ENCODE measurements at places on chromosomes 5 and 9.

GRCh38 chr9:127050152-127050551 is 72.3 kb downstream of the ANGPTL2 start:
- DNase-seq: no peak

GRCh38 chr5:177382423-177383029 is 1.7 kb upstream of the SLC34A1 start:
- DNase-seq: no peak

DNA sequence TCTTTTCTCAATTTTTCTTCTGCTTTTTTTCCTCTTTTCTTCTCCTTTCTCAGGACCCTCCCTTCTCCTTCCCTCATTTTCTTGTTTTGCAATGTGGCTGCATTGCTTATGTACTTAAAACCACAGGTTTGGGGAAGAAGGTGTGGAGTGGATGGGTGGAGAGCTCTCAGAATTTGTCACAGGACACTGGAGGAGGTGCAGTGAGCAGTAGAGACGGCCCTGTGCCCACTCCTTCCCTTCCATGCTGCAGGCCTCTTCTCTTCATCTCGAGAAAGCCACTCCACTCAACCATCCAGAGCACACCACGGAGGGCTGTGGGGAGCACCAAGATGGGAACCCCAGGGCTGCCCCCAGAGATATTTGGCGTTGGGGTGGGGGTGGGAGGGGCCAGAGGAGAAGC is 92.3 kb downstream of the FSTL4 start:
- DNase-seq: no peak

DNA sequence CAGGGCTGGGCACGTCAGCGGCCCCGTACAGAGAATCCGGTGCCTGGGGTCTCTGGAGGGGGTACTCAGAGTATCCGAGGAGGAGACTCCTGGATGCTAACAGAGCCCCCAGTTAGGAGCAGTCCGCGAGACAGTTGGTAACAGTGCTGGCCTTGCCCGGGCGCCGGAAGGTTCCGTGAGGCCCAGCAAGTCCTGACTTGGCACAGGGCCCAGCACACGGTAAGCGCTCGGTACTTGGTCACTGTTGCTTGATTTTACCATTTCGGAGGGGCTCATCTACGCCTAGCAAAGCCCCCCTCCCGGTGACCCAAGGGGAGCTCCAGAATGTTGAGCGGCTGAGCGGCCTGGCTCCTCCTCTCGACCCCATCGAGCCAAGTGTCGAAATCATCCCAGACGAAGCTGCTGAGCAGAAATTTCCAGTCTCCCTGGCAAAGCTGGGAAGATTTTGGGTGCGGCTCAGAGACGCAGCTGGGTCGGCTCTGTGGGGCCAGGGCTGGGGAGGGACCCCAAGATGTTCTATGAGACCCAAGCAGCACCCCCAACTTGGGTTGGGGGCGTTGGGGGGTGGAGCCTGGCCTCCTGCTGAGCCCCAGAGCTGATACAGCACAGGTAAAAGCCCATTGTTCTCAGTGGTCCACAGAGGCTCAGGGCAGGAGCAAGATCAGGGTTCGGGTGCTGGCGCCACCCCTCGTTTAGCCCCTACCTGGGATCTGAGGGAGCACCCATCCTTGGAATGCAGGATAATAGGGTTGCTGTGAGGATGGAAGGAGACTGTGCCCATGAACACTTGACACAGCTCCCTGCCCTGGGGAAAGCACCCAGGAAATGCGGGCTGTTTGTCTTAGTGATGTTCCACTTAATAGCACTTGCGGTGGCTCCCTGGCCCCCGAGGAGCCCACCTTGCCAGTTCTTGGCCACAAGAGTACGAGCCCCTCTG is 137.2 kb downstream of the C9orf50 start:
- DNase-seq: no peak

DNA sequence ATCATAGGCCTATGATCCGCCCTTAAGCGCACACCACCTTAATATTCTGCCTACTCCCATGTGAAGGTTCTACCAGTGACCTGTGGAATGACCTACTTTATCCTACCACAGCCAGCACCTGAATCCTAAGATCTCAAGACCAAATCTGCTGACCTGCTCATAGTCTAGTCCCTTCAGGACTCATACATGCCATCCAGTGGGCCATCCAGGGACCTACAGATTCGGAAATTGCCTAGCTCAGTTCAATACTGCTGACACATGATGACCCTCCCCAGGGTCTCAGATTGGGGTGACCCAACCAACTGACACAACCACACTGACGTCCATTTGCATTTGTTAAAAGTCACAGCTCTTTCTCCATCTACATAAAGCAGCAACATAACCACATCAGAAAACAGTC is 443.8 kb upstream of the ST8SIA4 start:
- DNase-seq: no peak

DNA sequence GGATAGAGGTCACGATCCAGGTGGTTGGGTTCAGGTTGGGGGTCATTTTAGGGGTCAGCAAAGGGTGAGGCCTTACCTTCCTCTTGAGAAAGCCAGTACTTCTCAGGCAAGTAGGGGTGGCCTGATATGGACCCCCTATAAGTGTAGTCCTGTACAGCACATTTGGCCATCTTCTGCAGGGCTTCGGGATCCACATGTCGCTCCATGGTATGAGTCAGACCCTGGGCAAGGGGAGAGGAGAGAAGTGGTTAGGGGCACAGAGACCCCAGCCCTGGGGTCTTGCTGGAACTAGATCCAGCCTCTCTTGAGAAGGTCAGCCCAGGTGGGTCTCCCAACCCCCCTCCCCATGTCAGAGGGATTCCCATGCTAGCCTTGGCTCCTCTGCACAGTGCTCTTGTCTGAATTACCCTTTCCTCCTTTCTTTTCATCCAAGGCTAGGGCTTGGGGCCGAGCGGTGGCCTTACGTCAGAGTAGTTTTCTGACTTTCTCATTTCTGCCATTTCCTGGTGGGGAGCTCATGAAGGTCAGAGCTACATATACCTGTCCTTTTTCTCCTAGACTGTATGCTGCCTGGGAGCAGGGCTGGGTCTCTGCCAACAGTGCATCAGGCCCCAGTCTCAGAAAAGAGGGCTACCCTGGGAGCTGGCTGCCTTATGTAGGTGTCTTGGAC is 9.0 kb upstream of the MYORG start:
- no peak for DNase-seq

DNA sequence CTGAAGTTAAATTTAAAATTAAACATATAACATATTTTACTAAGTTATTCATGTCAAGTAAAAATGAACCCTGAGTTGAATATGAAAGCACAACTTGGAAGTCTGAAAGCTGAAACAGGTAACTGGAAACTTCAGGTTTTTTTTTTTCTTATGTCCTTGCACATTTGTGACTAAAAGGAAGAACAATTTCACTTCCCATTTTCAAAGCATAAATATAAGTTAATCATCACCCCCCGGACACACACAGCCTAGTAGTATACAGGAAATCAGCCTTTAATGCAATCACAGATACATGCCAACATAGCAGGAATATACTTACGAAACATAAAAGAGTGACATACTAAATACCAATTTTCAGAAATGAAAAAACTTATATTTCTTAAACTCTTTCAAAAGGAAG is 225.9 kb downstream of the RFX3 start:
- DNase-seq: no peak

DNA sequence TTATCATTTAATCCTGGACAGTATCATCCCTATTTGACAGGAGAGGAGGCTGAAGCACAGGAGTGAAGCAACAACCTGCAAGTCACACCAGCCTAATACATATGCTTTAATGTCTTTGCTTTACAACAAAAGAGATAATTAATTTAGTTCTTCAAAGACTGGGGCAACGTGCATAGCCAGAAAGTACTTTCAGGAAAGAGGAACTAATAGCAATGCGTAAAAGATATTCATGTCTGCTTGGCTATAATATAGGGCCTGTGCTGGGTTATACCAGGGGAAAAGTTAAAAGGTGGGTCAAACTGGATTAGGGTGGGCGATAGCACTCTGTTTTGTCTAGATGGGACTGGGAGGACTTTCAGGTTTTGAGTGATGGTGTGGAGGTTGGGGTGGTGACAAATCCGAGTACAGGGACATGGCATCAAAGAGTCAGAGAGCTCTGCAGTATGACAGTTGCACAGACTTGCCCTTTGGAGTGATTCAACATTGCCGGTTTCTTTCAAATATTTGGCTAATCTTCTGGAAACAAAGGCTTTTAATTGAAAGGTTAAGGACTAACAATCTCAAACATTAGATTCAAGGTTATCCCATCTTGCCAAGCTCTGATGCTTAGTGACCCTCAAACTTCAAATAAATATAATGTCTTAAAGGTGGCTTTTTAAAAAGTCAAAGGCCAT is 11.9 kb downstream of the DAB2 start:
- no peak for DNase-seq

DNA sequence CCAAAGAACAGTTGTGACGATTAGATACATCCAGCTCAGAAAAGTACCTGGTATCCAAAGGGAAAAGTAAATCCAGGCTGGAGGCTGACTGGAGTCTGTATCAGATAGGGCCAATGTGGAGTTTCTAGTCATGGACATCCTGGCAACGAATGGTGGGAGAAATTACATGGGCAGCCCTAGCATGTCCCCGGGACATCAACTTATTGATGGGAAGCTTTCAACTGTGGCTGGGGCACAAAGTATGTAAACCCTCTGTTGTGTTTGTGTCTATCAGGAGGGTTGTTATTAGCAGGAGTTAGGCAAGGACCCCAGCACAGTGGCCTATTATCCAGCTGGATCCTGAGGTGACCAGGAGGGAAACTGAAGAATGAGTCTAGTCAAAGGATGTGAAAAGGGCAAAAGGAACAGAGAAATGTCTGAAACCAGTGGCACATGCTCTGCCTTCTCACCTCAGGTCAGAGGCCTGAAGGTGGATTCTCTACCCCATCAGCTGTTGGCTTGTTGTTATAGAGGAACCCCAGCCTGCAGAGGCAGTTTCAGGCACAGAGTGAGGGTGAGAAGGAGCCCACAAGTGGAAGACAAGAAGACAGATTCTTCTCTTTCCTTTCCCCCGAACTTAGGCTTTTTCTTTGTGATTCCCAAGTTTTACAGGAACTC is 19.9 kb downstream of the IFNW1 start:
- no peak for DNase-seq

DNA sequence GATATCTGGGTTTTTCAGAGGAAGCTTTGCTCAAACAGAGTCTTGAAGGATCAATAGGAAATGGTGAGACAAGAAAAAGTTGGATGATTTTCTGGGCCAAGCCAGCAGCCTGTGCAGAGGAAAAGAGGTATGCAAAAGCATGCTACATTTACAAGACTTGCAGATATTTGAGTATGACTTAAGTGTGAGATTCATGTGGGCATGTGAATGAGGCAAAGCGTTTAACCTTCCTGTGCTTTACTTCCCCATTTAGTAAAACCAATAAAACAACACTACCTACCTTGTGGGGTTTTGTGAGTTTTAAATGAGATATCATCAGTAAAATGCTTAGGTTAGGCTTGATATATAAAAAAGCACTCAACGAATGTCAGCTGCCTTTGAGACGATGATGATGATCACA is 58.1 kb downstream of the PIP5K1B start:
- no peak for DNase-seq

All from iPS DF 6.9 (cell line).